Endothelial cell (in vitro differentiated cells): ENCODE measurements at places on chromosomes 1 and 21.

DNA sequence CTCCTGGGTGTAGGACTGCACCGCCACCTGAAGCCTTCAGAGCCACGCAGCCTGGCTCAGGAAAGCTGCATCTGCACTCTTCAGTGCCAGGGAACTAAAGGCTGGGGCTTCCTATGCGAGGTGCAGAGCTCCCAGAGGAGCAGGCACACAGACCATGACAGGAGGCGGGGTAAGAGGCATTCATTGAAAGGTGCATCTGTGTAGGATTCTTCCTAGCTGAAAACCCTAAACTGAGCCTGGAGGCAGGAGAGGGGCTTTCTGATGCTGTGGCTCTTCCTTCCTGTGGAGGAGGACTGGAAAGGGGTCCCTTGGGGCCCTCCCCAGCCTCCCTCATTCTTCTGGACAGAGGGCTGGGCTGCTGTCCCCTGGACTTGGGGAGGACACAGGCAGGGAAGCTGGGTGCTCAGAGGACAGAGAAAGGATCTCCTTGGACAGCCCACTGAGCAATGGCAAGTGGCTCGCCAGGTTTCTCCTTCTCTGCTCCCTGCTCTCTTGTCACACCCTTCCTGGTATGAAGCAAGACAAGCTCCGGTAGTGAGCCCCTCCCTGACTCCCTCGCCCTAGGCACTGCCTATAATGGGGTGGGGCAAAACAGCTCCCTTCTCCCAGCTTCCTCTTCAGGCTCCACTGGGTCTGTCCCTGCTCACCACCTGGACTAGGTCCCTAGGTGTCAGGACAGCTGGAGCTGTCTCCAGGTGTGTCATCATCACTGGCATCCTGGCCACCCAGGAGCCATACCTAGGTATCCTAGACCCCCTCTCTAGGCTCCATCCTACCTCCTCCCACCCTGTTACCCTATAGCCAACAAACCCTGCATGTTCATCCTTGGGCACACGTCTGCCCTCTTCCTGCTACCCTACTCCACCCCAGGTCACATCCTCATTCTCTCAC is 20.0 kb downstream of the S100A6 start:
- no peak for DNase-seq

DNA sequence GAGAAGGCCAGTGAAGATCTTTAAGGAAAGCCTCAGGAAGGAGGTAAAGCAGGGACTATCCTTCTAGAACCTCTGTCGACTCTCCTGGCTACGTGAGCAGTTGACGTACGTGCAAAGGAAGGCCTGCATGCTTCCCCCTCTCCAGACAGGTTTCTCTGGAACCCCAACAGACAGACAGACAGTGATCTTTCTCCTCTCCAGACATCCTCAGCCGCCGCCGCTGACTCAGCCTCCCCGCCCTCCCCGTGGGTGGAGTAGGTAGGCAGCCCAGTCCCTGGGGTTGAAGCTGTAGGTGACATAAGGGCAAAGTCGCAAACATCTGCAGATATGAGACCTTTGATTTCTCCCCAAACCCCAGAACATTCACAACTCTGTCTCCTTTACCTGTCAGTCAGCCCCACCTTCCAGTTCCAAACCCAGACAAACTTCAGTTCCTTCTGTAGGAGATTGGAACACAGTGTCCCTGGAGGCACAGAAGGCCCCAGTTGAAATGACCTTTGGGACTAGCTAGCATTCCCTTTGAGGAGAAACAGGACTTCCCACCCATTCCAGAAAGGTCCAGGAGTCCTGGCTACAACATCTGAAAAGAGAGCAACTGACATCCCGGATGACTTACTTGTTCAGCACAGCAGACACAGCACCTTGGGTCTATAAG is 146.0 kb upstream of the JUN start:
- DNase-seq: no peak

DNA sequence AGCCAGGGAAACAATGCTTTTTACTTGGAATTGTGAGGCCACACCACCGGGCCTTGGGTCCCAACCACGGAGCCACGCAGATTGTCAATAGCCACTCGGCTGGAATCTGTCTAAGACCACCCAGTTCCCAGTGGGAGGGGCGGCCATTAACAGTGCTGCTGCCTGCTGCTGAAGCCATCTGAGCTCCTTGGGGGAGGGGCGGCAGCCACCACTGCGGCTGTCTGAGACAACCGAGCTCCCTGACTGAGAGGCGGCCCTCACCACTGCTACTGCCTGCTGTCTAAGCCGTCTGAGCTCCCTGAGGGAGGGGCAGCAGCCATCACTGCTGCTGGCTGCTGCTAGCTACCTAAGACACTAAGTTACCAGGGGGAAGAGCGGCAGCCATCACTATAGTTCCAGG is 64.3 kb downstream of the DMRTA2 start:
- DNase-seq: no peak

DNA sequence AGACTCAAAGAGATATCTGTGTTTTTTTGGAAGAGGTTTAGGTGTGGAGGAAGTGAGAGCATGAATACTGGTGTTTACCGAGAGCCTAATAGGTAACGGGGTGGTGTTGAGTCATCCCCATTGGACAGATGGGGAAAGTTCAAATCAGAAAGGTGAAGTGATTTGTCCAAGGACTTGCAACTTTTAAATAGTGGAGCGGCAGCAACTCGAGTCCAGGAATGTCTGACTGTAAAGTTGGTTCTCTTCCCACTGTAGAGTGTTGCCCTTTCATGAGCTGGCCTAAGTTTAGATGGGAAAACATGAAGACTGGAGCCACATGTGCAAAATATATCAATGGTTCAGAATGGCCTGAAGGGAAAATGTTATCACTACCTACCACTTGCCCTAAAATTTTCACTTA is 125.7 kb downstream of the LYPLAL1 start:
- no peak for DNase-seq

- DNase-seq: no peak
These were observed 17.6 kb downstream of the NOS1AP start for GRCh38 chr1:162087111-162087510.

GRCh38 chr1:183995322-183996039 is 42.0 kb downstream of the COLGALT2 start:
- DNase-seq: peak; percentile 15

DNA sequence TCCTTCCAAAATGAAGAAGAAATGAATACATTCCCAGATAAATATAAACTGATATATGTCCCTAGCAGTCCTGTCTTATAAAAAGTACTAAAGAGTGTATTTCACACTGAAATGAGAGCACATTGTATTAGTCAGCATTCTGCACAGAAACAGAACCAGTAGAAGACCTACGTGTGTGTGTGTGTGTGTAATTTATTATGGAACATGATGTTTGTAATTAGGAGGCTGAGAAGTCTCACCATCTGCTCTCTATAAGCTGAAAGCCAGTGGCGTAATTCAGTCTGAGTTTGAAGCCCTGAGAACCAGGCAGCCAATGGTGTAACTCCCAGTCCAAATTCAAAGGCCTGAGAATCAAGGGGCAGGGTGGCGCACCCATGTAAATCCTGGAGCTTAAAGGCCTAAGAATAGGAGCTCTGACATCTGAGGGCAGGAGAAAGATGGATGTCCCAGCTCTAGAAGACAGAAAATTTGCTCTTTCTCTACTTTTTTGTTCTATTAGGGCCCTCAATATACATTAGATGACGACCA is 146.5 kb upstream of the LYPLAL1 start:
- DNase-seq: no peak

DNA sequence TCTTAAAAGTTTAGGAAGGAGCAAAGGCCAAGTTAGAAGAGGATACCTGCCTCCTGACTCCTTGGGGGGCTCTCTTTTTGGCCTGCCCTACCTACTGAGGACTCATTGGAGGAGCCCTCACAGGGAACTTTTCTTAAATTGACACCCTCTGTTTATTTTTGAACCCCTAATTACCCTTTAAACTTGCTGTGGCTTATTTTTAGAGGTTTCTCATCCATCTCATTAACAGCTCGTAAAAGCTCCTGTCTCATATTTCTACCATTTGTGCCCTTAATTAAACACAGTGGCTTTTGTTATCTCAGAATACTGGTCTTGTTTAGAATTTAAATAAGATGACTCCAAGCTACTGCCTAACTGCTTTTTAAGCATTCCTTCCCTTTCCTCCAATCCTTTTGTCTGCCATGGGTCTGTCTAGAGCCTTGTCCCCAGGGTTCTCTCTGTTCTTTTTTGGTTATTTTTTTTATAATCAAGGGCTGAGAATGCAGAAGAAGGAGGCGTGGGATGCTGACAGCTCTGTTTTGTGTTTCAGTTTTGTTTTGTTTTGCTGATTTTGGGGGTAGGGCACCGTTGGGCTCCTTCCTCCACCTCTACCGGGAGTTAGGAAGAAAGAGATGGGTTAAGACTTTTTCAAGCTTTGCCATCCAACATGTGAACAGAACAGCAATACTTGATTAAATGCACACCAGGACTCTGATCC is 78.0 kb downstream of the SYT6 start:
- DNase-seq: no peak

- DNase-seq: no peak
These were observed 1.5 kb downstream of the TRNP1 start for GRCh38 chr1:26994787-26995517.

GRCh38 chr1:116878804-116879477 is 30.8 kb upstream of the PTGFRN start:
- peak; percentile 53 for DNase-seq

GRCh38 chr1:236064674-236065508 is at the start of gene NID1:
TSS of gene NID1 (minus strand) at chr1:236065090. CDS start at chr1:236065079, 11 bp downstream.
- DNase-seq: peak; percentile 72

- no peak for DNase-seq
These were observed 9.8 kb upstream of the SLC30A1 start for GRCh38 chr1:211588711-211589110.

- DNase-seq: no peak
These were observed 197.0 kb upstream of the EDN2 start for GRCh38 chr1:41681331-41682098.

- DNase-seq: no peak
These were observed 37.1 kb downstream of the CCN1 start for GRCh38 chr1:85617633-85618100.

- no peak for DNase-seq
These were observed 2.5 kb upstream of the RCSD1 start for GRCh38 chr1:167627615-167627864.

DNA sequence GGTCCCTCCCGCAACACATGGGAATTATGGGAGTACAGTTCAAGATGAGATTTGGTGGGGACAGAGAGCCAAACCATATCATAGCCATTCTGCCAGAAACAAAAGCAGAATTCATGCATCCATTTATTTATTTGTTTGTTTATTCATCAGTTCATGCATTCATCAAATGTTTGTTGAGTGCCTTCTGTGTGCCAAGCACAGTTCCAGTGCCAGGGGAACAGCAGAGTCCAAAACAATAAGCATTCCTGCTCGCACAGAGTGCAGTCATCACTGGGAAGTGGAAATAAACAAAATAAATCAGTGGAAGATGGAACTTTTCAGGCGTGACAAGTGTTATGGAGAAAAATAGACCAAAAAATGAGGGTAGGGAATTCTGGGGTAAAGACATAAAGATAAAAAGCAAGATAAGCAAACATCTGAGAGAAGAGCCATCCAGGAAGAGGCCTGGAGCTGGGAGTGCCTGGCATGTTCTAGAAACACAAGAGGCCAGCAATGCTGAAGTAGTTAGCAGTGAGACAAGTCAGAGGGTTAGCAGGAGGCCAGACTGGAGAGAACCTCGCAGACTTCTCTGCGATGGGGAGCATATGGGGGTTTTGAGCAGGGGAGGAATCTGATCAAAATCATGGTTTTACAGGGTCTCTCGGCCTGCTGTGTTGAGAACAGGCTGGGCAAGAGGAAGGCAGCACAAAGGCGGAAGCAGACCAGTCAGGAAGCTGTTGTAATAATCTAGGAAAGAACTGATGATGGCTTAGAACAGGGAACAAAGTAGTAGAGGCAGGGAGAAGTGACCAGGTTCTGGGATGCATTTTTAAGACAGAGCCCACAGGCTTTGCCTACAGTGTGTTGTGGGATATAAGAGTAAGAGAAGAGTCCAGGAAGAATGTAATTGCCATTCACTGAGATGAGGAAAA is 113.2 kb downstream of the GLUL start:
- DNase-seq: no peak

- no peak for DNase-seq
These were observed 7.2 kb downstream of the APCS start for GRCh38 chr1:159594625-159595405.

DNA sequence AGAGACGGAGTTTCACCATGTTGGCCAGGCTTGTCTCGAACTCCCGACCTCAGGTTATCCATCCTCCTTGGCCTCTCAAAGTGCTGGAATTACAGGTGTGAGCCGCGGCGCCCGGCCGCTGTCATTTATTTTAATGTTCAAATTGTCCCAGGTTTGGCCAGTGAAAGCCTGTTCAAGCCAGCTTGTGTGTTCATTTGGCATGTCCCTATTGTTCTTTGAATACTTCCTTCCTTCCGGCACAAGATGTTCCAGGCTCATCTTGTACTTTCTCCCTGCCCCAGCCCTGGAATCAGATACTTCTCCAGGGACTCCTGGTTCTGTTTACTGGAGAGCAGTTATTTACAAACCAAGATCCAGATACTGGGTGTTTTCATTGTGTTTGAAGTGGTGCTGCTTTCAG is 37.0 kb downstream of the ZBTB8B start:
- DNase-seq: peak; percentile 15

GRCh38 chr21:45987121-45987711 is 5.6 kb downstream of the COL6A1 start:
- peak; percentile 11 for DNase-seq

GRCh38 chr1:233364695-233365539 is 37.4 kb downstream of the MAP3K21 start:
- no peak for DNase-seq

GRCh38 chr1:237324226-237324625 is 282.2 kb downstream of the RYR2 start:
- no peak for DNase-seq

DNA sequence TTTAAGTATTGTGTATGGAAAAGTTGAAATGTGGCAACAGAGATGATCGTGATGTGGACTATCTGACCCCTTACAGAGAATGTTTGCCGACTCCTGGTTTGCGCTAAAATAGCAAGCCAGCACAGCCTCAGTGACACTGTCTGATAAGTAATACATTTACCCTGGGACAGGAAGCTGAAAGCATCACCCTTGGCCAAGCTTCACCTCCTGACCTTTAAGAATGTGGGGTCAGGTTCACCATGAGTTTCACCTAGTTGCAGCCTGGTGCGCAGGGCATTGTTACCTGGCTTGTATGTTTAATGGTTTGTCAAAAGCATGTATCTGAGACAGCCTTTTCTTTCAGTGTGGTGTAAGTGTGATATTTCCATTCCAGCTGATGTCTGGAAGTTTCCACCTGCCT is 29.2 kb downstream of the TRAF5 start:
- no peak for DNase-seq

GRCh38 chr1:177809819-177810218 is 160.0 kb downstream of the SEC16B start:
- DNase-seq: no peak

- DNase-seq: peak; percentile 28
These were observed 546.2 kb upstream of the ADGRL2 start for GRCh38 chr1:81254560-81254959.

DNA sequence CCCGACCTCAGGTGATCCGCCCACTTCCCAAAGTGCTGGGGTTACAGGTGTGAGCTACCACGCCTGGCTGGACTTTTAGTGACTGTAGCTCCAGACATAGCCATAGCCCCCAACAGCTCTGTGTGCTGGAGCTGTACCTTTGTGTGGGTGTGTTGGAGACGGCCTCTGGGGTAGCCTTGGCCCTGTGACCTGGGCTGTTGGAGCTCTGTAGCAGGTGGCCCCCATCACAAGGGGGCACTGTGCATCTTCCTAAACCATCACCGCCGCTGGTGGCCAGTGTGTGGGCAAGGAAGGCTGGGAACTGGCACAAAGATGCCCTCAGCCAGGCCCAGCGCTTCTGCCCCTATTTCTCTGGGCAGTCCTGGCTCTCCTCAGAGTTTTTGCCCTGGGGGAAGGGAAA is 38.4 kb upstream of the FOXO6 start:
- DNase-seq: peak; percentile 66

GRCh38 chr1:106754957-106755356 is 301.5 kb upstream of the PRMT6 start:
- DNase-seq: no peak

- no peak for DNase-seq
These were observed 130.1 kb upstream of the MAP1LC3C start for GRCh38 chr1:242128951-242129502.
